Endodermal cell (in vitro differentiated cells): ENCODE measurements at places on chromosomes 4 and X.

DNA sequence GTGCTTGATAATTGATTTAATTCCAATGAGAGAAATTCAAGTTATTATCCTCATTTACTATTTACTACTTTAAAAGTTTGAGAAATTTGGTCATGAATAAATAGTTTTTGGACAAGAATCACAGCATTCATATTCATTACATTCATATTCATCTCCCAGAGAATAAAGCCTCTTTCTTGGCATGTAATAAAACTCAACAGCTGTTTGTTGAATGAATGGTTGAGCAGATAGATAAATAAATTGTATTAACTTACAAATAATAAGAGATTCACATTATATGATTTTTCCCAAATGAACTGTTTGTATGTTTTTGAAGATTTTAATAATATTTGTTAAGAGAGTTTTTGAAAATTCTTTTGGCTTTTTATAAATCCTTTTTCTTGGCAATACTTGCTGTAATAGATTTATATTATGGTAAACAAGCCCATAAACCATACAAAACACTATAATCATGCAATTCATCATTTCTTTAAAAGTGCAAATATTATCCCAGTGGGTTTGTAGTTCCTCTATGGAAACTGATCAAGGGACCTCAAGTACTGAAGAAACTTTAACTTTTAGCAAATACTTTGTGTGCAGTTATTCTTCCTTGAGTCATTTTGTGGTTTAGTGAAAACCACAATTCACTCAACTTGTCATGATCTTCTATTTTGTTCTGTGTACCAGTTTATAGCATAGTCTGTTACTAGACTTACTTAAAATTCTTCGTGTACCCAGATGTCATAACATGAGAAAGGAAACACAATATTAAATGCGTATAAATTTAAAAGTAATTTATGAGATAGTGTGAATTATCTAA lies 371.8 kb downstream of the ADGRL3 start:
- no peak for DNase-seq

GRCh38 chr4:173212379-173212778 lies 43.8 kb downstream of the GALNT7 start:
- no peak for DNase-seq

DNA sequence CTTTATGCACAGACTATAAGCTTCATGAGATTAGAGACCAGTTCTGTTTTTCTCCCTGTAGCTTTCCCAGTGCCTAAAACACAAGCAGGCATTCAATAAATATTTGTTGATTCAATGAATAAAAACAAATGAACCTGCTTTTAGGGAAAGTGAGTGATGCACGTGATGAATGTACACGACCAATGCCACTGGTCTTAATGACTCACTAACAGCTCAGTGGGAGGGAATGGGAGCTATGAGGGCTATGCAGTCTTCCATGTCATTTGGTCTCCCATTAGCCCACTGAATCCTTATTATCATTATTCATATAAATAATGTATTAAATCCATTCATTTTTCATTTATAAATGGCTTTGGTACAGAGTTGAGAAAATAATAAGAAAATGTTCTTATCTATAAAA lies 247.4 kb downstream of the FBXO8 start:
- no peak for DNase-seq

GRCh38 chr4:79249881-79250503 lies 75.9 kb downstream of the NAA11 start:
- DNase-seq: no peak

GRCh38 chrX:9807355-9808182 lies 21.3 kb downstream of the SHROOM2 start:
- DNase-seq: peak; percentile 58

GRCh38 chr4:177100307-177100706 lies 209.4 kb upstream of the NEIL3 start:
- DNase-seq: no peak

DNA sequence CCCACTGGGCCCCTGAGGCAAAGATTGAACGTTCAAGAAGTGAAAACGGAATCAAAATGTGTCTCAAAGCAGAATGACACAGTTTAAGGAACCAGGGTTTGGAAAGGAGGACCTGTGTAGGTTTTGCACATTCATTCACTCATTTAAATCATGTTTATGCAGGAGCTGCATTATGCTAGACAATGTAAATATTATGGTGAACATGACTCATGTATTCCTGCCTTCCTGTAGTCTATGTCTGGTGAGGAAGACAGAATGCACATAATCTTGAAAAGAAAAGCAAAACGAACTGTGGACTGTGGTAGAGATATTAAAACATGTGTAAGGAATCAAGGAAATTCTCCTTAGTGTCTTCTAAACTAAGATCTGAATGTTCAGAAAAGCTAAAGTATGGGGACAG lies 311.8 kb upstream of the SMIM31 start:
- DNase-seq: no peak

DNA sequence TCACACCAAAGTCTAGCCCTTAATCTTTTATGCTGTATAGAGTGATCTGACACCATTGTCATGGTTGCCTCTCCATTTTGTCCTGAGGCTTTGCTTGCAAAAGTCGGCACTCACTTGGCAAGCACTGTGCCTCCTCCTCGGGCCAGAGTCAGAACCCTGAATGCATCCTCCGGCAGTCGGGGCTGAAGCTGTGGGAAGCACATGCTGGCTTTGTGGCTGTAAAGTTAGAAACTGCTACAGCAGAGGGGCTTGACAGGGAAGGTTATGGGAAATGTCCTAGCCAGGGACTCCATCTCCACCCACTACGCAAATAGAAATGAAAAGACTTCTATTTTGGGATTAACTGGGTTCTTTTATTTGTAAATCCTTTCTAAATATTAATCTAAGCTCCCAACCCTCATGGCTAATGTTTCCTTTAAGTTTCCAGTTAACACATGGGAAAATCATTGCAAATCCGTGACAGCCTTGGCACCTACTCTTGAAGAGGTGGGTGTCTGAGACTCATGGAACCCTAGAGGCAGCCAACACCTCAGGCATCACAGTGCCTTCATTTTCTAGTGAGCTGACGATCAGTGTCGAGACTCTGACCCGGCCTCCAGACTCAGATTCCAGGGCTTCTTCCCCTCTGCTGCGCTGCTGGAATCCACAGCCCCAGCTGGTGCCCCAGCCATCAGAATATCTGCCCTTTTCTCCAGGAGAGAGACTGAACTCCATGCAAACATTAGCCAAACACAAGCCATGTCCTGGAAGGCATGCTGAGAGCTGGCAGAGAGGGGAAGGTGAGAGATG lies 7.9 kb upstream of the CLDN24 start:
- no peak for DNase-seq

DNA sequence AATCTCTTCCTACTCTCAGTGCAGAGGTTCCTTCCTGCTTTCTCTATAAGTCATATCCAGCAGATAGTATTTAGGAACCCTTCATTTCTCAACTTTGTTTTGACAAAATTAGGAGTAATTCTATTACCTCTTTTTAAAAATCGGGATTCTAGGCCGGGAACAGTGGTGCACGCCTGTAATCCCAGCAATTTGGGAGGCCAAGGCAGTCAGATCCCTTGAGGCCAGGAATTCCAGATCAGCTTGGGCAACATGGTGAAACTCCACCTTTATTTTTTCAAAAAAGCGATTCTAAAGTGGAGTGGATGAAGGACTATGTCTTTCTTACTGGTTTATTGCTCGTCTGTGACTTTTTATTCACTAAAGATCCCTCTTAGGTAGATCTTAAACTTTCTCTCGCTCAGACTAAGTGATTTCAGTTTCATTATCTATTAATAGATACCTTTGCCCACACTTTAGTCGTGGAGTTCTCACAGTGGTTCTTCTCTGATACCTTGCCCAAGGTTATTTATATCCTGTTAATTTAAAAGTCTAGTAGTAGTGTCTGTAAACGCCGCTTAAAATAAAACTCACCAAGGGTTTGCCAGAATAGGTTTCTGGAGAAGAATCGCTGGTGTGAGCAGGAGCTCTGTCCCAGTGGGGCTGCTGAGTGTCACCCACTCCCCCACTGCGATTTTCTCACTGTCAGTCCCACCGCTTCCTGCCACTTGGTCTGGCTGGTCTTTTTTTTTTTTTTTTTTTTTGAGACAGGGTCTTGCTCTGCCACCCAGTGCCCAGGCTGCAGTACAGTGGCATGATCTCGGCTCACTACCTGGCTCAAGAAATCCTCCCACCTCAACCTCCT lies 27.0 kb upstream of the TMEM131L start:
- DNase-seq: no peak

GRCh38 chr4:186644737-186645261 lies 78.9 kb downstream of the FAT1 start:
- DNase-seq: no peak

GRCh38 chr4:178205826-178206225 lies 763.6 kb upstream of the AGA start:
- DNase-seq: no peak

- no peak for DNase-seq
These were observed 38.5 kb downstream of the ELF4 start for GRCh38 chrX:130071611-130072344.

DNA sequence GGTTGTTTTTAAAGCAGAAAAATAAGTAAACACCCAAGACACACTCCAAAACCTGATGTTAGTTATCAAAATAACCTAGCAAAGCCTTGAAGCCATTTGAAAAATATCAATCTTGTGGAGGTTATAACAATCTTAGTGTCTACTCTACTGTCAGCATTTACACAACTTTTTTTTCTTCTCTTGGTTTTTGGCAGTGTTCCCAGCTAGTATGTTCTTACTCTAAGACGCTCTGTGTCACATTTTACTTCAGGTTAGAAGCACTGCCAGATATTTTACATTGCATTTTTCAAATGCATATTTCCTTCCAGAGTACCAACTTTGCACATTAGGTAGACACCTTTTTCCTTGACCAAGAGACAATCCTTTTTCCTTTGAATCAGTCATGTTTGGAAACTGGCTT lies 114.0 kb upstream of the INPP4B start:
- DNase-seq: no peak

DNA sequence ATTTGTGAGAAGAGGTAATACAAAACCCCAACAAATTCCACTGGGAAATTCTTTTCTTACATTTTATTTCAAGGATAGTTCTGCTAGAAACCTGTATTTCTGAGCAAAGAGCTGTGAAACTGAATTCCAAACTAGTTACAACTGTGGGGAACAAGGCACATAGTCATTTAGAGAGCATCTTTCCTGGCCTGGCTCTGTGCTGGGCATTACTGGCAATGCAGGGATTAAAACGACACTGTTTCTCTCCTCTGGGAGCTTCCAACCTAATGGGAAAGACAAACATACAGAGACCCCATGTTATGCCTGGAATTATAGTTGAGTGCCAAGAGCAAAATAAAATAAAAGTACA lies 36.5 kb downstream of the SUPT20HL1 start:
- DNase-seq: no peak

DNA sequence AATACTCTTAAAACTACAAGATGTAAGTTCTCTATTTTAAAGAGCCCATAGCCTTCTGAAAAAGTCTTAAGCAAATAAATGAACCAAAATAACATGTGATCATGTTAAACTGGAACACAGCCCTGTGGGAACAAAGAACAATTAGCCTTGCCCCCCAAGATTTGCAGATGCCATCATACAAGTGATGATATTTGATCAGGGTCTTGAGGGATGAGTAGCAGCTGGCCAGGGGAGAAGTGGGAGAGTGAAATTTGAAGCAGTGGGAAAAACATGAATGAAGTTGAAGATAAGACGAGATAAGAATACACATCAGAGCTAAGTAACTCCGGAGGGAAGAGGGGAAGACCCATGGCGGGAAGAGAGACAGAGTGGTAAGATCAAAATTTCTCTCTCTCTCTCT lies 450.1 kb upstream of the FTHL17 start:
- no peak for DNase-seq

GRCh38 chr4:110641218-110641617 lies 18.3 kb upstream of the PITX2 start:
- peak; percentile 74 for DNase-seq

DNA sequence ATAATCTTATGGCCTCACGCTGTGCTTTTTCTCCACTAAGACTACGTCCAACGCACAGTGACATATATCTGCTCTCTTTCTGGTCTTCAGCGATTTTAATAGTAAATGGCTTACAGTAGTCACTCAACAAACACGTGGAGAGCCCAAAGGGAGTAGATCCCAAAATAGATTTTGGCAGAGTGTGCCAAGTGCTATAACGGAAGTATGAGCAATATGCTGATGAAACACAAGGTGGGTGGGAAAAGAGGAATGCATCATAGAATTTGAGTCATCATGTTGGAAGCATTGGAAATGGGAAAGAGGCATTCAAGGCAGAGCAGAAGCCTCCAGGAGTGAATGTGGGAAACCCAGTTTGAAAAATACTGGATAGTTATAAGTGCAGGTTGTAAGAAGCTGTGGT lies 129.1 kb upstream of the LDB2 start:
- DNase-seq: no peak

DNA sequence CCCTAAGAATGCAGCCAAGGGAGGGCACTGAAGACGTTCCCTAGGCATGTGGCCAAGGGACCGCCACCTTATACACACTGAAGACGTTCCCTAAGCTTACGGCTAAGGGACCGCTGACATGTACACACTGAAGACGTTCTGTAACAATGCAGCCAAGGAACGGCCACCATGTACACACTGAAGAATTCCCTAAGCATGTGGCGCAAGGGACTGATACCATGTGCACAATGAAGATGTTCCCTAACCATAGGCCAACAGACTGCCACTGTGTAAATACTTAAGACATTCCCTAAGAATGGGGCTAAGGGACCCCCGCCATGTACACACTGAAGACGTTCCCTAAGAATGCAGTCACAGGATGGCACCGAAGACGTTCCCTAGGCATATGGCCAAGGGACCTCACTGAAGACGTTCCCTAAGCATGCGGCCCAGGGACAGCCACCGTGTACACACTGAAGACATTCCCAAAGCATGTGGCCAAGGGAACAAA lies 36.1 kb downstream of the DHRSX start:
- peak; percentile 63 for DNase-seq

DNA sequence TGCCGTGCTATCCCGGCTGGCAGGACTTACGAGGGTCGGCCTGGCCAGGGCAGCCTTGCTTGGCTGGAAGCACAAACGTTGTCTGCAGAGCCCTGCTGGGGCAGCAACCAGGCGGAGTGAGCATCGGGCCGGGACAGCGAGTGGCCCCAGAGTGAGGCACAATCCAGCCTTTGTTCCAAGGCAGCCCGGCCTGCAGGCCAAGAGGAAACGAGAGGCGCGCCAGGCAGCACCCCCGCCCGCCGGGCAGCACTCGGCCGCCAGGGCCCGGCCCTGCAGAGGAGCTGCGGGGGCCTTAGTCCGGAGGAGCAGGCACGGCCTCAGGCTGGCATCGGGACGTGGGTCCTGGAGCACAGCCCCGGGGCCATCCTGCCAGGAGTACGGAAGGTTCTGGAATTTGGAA lies 24.1 kb downstream of the FGFRL1 start:
- DNase-seq: no peak

- no peak for DNase-seq
These were observed 38.3 kb downstream of the PF4 start for GRCh38 chr4:73943555-73943954.

DNA sequence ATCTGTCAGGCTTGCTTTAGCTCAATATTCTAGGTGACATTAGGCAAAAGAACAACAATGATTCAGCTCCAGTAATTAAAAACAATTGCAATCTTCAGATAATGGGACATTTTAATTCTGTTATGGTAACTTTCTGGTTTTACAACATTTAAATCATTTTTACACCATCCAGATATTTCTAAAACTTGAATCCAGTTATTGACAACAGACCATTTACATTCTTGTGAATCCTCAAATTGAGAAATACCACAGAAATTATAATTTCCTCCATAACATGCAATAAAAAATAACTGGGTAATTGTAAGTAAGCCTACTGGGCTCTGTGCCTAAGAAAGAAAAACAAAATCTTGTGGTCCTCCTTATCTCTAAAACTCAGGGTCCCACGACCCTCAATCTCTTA lies 195.0 kb upstream of the S100G start:
- DNase-seq: no peak

- peak; percentile 57 for DNase-seq
These were observed 28.2 kb downstream of the DCAF12L2 start for GRCh38 chrX:126137899-126138298.

- no peak for DNase-seq
These were observed 251.6 kb downstream of the CBR4 start for GRCh38 chr4:168758351-168758876.
